ENCODE measurements at places on chromosomes 6 and 20.

GRCh38 chr6:166204852-166205650, 37.4 kb upstream of the TBXT start:
- no peak for DNase-seq

- peak; percentile 27 for DNase-seq
These were observed 706 bp upstream of the SNX14 start for GRCh38 chr6:85594197-85594930.

DNA sequence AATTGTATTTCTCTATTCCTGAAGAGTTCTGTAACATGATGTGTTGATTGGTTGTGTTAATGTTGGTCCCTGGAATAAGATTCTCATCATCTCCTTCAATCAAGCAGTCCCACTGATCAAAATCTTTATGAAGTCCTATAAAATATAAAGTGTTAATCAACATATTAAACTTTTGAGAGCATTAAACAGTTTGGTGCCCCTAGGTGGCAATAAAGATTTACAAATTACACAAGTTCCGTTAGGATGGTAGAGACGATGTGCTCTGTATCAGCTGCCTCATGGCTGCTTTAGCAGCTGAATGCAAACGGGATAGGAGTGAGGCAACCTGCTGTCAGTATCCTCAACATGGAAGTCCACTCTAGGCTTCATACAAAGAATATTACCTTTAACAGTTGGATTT, 16.9 kb downstream of the TDRD6 start:
- DNase-seq, result no peak

GRCh38 chr6:89161326-89162046, 15.6 kb downstream of the PM20D2 start:
- no peak for DNase-seq

GRCh38 chr6:123940551-123940950, 136.9 kb downstream of the NKAIN2 start:
- no peak for DNase-seq

GRCh38 chr6:26163427-26164119, 76.3 kb downstream of the HFE start:
- no peak for DNase-seq

GRCh38 chr6:56158571-56158970, 88.8 kb downstream of the COL21A1 start:
- no peak for DNase-seq

DNA sequence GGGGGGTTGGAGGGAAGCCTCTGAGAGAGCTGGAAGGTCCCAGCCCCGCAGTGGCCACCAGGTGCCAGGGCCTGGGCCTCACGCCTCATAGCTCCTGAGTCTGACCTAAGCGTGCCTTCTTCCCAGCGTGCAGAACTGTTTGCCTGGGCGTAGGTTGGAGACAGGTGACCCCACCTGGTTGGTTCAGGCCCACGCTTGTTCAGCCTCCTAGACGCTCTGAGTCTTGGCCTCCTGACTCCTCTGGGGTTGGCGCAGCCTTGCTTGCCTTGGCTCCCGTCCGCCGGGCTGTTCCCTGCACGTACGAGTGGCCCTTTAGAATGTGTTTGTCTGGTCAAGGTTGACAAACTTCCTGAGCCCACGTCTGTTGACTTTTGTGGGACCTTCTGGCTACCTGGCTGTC, 70.8 kb downstream of the EYA2 start:
- no peak for DNase-seq

DNA sequence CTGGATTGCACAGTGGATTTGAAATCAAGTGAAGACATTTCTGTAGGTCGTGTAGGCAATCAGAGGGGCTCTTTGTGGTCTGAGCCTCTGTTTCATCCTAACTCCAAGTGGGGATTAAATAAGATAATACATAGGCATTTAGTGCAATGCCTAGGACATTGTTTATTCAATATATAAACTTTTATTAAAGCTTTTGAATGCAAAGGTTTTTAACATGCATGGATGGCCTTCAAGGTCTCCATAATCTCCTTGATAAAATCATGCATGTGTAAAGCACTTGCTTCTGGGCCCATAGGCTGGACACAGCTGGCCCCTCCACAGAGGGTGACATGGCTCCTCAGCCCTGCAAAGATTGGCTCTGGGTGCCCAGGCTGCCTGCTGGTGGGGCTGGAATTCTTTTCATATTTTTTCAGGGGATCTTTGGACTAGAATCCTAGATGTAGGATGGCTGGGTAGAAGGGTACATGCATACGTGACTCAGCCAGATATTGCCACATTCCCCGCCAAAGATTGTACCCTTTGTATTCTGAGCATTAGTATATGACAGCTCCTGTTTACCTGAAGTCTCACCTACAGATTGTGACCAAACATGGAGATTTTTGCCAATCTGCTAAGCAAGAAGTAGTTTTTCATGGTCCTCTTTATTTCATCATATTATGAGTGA, 19.0 kb upstream of the AVP start:
- DNase-seq, result no peak

GRCh38 chr6:138227316-138227781, 9.1 kb upstream of the PBOV1 start:
- DNase-seq, result no peak

DNA sequence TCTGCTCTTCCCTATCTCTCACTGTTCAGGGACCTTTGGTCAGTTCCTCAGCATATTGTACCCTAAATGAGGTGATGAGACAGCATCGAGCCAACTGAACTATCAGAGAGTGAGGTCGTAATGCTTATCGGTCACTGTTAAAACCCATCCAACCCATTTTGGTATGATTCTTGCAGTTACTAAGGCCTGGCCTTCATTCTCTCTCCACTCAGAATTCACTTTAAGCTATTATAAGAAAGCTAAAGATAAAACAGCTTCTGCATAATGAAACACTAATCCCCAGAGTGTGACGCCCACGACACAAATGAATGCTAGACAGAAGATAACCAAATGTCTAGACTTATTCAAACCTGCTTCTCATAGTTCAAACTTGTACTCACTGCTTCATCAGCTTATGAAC, 175.8 kb downstream of the GMPR start:
- DNase-seq, result no peak

DNA sequence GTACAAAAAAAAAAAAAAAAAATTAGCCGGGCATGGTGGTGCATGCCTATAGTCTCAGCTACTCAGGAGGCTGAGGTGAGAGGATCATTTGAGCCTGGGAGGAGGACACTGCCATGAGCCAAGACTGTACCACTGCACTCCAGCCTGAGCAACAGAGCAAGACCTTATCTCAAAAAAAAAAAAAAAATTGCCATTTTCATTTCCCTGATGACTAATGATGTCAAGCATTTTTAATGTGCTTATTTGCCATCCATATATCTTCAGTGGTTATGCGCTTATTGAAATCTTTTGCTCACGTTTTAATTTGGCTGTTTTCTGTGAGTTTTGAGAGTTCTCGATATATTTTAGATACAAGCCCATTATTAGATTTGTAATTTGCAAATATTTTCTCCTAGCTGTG, 46.7 kb downstream of the PFDN4 start:
- no peak for DNase-seq

- DNase-seq, result no peak
These were observed 3.9 kb upstream of the BPIFA2 start for GRCh38 chr20:33163856-33164762.

DNA sequence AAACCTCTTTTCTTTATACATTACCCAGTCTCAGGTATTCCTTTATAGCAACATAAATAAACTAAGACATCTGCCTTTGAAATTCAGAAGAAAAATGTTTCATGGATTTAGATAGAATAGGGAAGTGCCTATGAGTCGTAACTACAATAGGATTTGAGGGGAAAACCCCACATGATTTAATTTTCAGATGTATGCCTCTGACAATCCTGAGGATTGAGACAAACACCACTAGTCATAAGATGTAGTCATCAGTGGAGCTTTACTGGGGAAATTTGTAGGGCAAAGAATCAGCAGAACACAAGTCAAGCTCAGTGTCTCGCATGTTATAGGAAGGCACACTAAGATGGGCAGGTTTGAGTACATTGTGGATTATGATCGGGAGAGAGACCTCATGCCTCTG, 566.4 kb downstream of the BMP2 start:
- DNase-seq, result no peak

- no peak for DNase-seq
These were observed 12.6 kb upstream of the PCMTD2 start for GRCh38 chr20:64242797-64243475.

- no peak for DNase-seq
These were observed 133.5 kb downstream of the MAN1A1 start for GRCh38 chr6:119215885-119216590.

- no peak for DNase-seq
These were observed 5.2 kb downstream of the RPS12 start for GRCh38 chr6:132819405-132820161.

DNA sequence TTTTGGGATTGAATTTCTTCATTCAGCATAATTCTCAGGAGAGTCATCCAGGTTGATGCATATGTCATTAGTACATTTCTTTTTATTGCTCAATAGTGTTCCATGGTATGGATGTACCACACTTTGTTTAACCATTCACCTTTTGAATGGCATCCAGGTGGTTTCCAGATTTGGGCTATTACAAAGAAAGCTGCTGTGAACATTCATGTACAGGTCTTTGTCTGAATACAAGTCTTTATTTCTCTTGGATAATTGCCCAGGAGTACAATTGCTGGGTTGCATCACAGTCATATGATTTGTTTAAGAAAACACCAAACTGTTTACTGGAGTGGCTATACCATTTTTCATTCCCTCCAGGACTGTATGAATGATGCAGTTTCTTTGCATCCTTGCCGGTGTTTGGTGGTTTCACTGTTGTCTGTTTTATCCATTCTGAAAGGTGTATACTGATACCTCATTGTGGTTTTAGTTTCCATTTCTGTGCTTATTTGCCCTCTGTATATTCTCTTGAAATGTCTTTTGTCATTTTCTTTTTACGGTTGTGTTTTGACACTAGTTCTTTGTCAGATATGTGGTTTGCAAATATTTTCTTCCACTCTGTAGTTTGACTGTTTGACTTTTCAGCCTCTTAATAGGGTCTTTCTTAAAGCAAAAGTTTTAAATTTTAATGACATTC, 8.8 kb downstream of the CDKAL1 start:
- DNase-seq, result no peak

DNA sequence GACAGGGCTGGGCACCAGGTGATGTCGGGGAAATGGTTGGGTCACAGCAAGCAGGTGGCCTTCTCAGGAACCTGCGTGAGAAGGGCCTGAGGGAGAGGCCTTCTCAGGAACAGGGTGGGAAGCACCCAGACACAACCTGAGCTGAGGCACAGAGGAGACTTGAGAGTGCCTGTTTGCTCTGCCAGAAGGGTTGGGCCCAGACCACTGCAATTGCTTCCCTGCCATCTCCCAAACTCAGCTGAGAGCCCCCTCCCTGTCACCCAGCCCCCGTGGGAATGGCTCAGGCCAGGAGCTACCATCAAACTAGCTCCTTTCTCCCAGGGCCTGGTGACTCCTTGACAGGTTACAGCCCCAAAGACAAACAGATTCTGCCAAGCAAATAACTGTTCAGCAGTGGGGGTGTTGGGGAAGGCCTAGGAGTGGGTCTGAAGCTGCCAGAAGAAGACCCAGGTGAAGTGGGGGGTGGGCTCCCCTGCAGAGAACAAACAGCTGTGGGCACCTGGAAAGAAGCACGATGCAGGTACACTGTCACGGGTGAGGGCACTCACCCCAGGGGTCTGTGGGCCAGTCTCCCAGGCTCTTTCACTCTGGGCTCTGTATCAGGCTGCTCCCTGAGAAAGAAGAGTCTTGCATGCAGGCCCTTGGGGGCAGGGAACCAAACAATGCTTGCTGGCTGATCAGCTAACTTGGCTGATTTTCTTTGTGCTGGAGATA, 30.4 kb upstream of the SPDEF start:
- DNase-seq, result no peak

- no peak for DNase-seq
These were observed 54.3 kb upstream of the GMPR start for GRCh38 chr6:16184129-16184528.

GRCh38 chr6:137776786-137777686, 90.0 kb upstream of the TNFAIP3 start:
- DNase-seq, result no peak

- DNase-seq, result no peak
These were observed 56.1 kb upstream of the UNC93A start for GRCh38 chr6:167235005-167235404.

GRCh38 chr20:41575412-41575811, 42.8 kb downstream of the CHD6 start:
- no peak for DNase-seq

GRCh38 chr6:68572525-68572924, 62.6 kb upstream of the ADGRB3 start:
- DNase-seq, result no peak

DNA sequence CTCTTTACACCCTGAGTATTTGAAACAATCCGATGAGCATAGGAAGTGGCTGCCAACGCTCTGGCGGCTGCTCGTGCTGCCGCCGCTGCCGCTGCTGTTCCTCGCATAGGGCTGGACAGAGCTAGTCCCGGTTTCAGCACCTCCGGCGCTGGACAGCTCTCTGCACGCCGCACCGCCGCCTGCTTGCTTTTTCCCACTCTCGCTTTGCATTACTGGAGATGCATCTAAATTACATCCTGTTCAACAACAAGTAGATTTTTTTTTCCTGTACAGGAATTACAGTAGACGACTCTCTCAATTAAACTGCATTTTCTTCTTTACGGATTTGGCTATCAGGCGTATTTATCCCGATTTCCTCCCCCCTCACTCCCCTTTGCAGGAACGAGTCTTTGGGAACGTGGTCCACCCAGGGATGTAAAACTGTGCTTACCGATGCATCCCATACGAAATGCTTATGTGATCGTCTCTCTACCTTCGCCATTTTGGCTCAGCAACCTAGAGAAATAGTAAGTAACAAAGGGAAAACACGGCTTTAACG, 563.8 kb downstream of the LMBRD1 start:
- DNase-seq, result peak; percentile 12

DNA sequence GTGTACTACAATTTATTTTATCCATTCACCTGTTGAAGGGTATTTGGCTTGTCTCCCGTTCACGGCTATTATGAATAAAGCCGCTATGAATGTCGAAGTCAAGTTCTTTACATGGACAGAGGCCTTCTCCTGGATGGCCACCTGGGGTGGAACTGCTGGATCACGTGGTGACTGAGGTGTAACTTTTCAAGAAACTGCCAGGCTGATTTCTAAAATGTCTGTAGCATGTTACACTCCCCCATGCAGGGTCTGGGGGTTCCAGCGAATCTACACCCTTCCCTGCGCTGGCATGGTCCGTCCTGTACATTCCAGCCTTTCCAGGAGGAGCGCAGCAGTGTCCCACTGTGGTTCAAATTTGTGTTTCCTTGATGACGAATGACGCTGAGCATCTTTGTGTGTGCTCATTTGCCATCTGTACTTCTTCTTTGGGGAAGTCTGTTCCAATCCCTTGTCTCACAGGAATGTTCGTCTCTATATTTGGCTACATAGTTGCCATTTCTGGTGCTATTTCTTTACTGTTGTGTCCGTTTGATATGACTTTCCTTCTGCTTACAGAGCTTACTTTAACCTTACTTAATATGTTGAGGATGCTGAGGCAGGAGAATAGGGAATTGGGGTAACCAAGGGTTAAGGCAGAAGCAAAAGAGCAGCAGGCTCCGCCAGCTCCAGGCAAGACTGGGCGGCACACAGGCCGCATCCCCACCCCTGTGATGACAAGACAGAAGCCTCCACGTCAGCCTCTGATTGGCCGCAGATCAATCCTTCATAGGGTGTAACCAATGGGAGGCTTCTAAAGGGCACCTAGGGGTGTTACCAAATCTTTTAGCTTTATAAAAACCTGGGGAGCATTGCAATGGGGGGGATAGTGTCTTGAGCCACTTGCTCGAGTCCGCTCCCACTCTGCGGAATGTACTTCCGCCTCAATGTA, 106.6 kb downstream of the TAF4 start:
- no peak for DNase-seq
